ENCODE measurements at places on chromosomes 3 and 15.

- no peak for DNase-seq
These were observed 77.7 kb upstream of the NUDT16 start for GRCh38 chr3:131303848-131304247.

DNA sequence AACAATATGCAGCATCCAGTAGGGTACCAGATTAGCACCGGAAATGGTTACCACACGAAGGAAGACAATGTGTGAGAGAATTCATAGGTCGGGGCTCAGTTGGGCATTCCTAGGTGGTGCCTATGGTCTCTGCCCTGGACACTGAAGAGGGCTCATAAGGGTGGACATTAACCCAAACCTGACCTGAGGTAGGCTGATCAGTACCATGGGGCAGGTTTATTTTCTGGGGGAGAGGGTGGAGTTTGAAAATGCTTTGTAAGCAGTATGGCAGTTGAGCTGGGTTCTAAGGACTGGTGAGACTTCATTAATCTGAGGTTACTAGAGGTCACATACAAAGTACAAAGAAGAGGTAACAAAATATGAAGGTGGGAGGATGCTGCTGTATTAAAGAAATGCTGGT is 68.4 kb downstream of the RPL22L1 start:
- DNase-seq, result no peak

GRCh38 chr3:177438596-177439220 is 241.4 kb upstream of the TBL1XR1 start:
- no peak for DNase-seq

DNA sequence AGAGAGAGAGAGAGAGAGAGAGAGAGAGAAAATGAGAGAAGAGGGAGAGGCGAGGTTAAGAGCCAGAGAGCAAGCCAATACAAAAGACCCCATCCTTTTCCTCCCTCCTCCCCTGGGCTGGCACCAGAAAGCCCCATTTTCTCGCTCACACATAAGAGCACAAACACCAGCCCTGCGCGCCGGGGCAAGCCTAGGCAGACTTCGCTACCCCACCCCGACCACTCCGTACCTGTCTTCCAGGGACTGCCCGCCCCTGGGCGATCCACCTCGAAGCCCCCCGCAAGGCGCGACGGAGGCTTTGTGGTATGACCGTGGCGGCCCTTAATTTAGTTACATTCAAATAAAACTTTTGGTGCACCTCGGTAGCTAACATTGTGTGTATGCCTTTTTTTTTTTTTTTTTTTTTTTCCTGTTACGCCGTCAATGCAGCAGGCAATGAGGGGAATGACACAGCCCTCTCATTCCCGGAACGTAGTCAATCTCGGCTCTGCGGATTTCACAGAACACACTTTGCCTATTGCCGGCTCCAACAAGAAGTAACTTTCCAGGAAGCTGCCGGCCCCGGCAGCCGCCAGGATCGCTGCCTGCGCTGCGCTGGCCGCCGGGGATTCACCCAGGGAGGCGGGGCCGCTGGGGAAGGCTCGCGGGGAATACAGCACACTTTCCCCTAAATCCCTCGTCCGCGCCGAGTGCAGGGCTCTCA is 7.7 kb downstream of the BCL6 start:
- DNase-seq, result peak; percentile 29

GRCh38 chr15:76376816-76377215 is 40.2 kb downstream of the ISL2 start:
- no peak for DNase-seq

DNA sequence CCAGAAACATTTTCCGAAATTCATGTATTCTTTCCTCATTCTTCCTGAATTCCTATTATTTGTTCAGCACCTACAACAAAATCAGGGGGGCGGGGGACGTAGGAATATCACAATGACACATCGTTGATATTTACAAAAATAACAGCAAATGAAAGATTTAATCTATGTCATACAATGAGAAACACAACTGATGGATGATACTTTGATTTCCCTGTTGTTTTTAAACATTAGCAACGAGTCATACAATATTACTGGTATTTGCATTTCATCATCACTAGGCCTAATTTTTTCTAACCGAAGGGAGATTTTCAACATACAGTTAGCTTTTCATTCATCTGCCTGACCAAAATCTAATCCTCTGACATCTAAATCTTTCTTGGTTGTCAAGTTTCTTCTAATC is 45.3 kb upstream of the INO80 start:
- no peak for DNase-seq

DNA sequence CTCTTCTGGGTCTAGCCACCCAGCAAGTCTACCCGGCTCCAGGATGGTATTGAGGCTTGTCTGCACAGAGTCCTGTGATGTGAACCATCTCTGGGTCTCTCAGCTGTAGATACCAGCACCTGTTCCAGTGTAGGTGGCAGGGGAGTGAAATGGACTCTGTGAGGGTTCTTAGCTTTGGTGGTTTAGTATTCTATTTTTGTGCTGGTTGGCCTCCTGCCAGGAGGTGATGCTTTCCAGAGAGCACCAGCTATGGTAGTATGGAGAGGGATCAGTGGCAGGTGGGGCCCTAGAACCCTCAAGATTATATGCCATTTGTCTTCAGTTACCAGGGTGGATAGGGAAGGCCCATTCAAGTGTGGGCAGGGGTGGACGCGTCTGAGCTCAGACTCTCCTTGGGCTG is 283.4 kb upstream of the LYSMD4 start:
- no peak for DNase-seq

DNA sequence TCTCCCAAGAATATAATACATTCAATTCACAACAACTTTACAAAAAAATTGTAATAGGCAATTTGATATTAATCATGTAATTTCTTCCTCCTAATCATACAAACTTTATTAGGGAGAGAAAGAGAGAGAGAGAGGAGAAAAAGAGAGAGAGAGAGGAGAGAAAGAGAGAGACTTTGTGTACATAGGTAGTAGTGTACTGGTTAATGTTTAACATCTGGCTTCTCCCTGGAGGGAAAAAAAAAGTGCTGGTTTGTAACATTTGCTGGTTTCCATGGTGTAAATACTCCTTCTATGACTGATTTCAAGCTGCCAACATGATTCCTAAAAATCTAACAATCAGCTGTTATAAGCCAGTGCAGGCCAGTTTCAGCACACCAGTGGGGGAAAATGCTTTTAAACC is 98.0 kb upstream of the ARHGEF26 start:
- DNase-seq, result no peak

DNA sequence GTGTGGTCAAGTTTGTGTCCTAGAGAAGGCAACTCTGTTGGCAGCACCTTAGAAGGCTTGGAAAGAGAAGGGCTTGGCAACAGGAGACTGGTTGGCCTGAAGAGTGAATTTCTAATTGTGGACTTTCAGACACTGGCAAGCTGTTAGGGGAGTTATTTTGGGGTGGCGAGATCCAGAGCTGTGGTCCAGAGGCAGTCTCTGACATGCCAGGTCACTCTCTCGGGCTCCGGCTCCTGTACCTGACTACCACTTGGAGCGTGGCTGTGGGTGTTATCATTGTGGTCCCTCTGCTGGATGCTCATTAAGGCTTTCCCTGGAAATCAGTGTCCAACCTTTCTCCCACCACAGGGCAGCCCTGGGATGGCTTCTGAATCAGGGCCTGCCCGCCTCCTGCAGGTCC is 209.0 kb downstream of the SLCO3A1 start:
- no peak for DNase-seq

DNA sequence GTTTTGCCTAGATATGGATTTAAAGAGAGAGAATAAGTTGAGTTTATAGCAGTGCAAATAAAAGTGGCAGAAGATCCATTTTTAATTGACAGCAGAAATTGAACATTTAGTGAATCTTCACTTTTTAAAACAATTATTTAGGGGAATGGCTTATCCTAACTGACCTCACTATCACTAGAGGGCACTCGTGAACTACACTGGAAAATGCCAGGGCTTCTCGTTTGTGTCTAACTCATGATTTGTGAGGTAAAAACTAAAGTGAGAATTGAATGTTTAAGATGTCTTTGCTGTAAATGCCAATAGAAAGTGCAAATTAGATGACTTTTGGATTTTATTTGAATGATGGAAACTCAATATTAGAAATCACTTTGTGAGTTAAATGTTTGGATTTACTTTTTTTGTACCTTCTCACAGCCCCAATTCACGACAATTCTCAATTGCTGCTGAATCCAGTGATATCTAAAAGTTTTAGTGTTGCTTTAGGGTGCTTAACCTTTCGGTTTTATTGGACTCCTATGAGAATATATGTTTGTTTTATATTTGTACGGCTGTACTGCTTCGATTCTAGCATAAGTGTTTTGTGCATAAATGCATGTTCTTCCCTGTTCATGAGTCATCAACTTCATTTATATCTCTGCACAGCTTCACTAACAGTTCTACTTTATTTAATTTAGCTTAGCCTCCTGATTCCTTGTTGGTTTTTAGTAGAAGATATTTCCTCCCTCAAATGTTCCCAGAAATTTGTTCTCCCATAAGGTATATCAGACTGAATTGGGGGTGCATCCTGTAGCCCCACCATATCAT is 462.1 kb downstream of the MFSD1 start:
- no peak for DNase-seq

DNA sequence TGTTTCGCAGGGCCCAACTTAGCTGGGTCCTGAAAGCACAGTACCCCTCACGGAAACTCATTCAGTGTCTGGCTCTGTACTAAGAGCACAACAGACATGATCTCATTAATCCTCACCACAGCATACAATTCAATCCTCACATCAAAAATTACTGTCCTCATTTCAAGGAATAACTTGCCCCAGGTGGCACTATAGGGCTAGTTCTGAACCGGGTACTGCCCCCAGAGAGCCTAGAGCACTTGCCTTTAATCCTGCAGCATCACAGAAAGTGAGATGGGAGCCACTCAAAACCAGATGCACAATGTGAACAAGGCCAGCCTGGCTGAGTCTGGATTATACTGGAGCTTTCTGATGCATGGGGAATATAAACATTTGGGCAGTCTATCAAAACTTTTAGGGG is 122.6 kb downstream of the OSBPL10 start:
- no peak for DNase-seq

DNA sequence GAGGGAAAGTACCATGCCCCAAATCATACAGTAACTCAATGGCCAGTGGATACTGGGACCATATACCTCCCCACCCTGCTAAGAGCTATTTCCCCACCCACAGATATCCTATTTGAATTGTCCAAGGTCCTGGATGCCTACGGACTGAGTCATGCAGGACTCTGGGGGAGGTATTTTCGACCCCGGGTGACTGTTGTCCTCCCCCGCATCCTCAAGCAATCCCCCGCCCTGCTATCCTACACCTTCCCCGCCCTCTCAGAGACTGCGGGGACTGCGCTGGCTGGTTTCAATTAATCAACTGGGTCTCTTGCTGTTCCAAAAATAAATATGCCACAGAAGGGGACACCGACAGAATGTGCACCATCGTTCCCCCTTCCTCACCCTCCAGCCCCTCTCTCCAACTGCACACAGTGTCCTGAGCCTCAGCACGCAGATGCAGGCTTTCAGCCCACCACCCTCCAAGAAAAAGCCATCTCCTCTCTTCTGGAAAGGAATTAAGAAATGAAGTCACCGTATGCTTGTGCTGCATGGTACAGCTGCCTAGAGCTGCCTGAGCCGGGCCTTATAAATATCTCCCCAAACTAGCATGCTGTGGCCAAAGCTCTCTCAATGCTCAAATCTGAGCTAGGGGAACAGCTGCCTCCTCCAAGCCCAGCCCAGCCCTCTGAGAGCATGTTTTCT is 8.1 kb downstream of the CAV3 start:
- no peak for DNase-seq

DNA sequence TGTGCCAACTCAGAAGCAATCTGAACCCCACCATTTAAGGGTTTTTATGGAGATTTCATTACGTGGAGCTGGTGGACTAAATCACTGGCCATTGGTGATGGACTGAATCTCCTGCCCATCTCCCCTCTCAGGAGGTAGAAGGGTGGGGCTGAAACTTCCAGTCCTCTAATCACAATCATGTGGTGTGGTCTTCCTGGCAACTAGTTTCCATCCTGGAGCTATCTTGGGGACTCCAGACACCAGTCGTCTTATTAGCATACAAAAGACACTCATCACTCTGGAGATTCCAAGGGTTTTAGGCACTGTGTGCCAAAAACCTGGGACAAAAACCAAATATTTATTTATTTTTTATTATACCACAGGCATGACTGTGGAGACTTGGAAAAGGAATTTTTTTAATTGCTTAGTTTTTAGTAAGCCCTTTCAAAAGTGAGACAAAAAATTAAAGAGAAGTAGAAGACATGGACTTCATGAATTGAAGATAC is 203.6 kb downstream of the WNT5A start:
- DNase-seq, result no peak

Measured in central memory CD4-positive, alpha-beta T cell (primary cell).